ENCODE measurements at places on chromosomes 7 and 10.

DNA sequence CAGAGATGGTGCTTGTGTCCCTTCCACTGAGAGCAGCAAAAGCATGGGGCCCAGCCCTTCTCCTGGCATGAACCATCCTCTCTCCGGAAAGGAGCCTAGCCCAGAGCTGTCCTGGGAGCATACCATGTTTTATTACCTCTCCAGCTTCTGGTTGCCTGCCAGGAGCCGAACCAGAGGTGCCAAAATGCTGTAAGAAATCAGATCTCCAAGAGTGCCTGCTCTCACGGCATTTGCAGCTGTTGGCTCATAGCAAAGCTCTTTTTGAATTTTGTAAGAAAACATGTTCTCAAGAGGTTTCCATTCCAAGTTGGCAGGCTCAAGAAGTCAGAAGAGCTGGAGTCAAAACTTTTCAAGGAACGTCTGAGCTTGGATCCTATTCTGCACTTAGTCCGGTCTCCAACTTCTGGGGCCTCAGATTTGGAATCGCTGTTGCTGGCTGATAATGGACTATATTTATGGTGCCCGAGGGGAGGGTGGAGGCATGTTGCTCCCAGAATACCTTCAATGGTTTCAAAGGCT lies 211.7 kb upstream of the MKI67 start:
- DNase-seq = no peak

DNA sequence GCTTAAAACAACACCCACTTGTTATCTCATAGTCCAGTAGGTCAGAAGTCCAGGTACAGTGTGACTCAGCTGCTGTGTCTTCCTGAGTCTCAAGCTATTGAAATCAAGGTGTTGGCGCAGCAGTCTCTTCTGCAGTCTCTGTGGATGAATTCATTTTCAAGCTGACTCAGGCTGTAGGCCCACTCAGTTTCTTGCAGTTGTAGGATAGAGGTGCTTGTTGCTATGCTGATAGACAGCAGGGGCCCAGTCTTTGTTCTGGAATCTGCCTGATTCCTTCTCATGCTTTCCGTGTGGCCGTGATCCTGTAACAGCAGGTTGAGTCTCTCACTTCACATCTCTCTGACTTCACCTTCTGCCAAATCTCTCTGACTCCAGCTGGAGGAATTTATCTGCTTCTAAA lies 400.4 kb upstream of the POM121L12 start:
- DNase-seq = no peak

DNA sequence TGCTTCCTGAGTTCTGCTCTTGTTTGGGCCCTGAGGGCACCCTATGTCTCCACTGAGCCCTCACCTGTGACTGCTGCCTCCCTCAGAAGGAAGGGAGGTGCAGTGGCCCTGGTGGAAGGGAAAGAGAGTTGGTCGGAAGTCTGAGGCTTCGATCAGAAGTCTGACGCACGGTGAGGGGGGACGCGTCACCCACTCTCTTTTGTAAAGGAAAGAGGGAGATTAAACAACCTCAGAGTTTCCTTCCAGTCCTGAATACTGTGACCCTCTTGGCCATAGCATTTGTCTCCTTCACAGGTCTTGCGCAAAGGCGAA lies 31.4 kb upstream of the TRIM8 start:
- DNase-seq = no peak

DNA sequence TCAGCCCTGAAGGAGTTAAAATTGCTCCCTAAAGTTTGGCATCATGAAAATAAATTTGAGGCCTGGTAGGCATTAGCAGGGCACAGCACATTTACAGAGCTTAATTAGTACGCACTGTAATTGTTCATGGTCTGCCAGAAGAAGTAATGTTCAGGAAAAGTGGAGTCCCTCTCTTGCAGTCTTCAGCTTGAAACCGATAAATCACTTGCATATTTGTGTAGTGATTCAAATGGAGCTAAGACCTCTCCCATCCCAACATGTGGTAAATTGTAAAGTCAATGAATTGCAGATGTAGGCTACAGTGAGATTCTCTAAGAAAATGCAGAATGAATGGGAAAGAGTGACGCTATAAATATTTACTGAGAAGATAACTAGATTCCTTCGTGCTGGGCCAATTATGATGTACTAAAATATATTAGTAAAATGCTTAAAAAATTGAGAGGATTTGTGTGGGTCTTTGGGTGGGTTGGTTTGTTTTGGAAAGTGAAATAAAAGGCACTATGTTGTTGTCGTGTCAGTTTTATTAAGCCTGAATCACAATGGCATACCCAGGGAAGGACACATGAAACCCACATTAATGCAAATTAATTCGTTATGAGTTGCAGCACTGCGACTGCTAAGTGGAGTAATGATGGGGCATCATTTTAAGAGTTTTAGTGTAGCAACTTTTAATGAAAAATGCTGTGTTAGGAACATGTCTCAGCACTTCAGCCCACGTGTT lies 8.4 kb downstream of the TCF7L2 start:
- DNase-seq = no peak

GRCh38 chr10:70299876-70300275 lies 16.1 kb upstream of the NPFFR1 start:
- DNase-seq = no peak

- no peak for DNase-seq
Observed at GRCh38 chr7:134355927-134356326, 39.2 kb upstream of the SLC35B4 start.

GRCh38 chr7:36032361-36032818 lies 120.7 kb upstream of the EEPD1 start:
- no peak for DNase-seq

GRCh38 chr7:157738066-157738460 lies 401.3 kb downstream of the DNAJB6 start:
- no peak for DNase-seq

DNA sequence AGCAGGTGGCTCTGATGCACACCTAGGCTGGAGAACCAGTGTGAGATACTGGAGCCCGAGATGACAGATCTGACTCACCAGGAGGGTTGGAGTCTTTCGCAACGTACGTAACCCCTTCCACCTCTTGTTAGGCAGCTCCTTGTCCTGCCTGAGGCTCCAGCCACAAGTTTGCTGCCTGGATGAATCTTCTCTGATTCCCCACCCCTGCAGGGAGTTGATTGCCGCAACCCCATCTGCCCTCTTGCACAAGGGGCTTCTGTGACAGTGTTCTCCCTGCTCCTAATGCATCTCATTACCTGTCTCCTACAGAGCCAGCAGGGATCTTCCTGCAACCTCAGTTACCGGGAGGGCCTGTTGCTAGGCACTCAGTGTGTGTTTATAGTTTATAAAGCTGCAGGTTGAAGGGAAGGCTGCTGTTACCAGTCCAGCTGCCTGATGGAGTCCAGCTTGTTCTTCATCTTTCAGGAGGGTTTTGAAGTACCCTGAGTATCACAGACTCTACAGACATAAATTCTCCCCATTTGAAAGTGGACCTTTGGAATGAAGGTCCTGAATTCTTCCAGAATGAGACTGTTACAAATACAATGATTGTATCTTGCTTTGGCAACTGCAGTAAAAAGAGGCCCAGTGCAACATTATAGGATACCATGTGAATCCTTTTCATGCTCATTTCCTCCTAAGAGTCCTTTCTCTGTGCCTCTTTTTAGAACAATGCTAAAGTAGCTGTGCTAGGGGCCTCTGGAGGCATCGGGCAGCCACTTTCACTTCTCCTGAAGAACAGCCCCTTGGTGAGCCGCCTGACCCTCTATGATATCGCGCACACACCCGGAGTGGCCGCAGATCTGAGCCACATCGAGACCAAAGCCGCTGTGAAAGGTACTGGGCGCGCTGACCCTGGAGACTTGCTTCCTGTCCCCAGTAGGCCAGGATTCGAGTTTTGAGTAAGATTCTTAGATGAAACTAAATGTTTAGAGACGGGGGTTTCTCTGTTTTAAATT lies 6.5 kb downstream of the MDH2 start:
- DNase-seq = peak; percentile 81

DNA sequence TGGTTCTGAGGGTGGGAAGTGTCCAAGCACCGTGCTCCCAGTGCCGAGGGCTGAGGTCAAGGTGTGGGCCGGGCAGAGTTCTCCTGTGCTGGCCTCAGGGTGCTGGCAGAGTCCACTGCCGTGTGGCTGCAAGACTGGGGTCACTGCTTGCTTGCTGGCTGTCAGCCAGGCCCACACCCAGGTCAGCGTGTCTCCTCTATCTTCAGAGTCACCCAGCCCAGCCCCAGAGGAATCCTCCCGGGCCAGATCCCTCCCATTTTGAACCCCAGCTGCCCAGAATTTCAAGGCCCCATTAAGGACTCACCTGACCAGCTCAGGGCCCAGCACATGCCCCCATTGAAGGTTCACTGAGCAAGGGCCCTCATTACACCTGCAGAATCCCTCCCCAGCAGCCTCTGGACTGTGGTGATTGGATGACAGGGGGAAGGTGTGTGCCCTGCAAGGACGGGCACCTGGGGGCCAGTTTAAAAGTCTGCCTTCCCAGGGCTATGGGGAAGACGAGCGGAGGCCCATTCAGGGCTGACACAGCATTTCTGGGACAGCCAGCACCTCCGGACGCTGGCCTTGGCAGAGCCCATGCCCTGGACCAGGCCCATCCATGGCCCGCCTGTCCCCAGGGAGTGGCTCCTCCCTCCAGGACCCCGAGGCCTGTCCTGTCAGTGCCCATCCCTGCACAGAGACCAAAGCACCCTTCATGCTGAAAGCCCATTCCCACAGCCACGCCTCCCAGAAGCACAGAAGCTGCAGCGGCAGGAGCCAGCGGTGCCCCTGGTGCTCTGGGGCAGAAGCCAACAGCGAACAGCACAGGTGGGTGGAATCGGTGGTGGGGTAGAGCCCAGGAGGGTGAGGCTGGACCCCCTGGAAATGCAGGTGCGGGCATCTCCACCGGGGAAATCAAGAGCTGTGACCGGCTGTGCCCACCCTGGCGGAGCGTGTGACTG lies 45.1 kb upstream of the PPP2R2D start:
- no peak for DNase-seq

DNA sequence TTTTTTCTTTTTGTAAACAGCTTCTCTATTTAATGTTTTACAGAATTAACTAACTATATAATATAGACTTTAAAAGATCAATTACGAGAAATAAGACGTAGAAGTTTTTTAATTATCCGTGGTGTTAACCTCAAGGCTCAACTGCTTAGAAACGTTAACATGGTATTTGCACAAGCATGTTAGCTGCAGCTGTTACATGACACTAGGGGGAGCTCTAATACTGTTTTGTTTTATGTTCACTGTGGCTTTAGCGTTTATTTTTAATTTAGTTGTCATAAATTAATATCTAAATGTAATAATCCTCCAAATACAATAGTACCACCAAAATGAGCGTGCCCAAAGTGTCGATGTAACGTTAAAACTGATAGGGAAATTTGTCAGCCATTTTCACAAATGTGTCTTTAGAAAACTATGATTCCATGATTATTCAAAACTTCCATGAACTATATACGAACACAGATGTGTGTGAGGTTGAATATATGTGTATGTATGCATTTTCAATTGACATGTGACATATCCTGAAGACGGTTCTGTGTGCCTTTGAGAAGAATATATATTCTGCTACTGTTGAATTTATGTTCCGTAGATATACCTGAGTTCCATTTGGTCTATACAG lies 828.8 kb upstream of the MBL2 start:
- DNase-seq = peak; percentile 23

All from NCI-H2171 treated with DMSO at 0.1 percent for 48 hours (cell line).